ENCODE measurements at places on chromosomes 2 and 18. TPM values are rescaled to one million over a fixed set of nuclear protein-coding genes. Genes with fewer than 3 reads are reported as not detected.
A peak's percentile ranks its signal among the peaks of the same experiment; 100 is the strongest.

Gene PRKAG3
- 22.0 TPM for total RNA-seq

Gene SH2D6
- total RNA-seq, result 0.48 TPM

Gene DSG1
- not detected for total RNA-seq

Gene CENPA
- total RNA-seq, result not detected

GRCh38 chr18:34493099-34493544 lies 217.0 kb upstream of the DTNA start:
- peak overlapping the region; percentile 85 for H3K4me3 ChIP-seq
- peak overlapping the region; percentile 92 for H3K27ac ChIP-seq
- DNase-seq, result peak; percentile 90
- H3K27me3 ChIP-seq, result no peaks in the 10 kb centered on the region
- H3K36me3 ChIP-seq, result no peaks in the 10 kb centered on the region

- no peaks in the 10 kb centered on the region for H3K27me3 ChIP-seq
- DNase-seq, result no peak
- no peak overlapping the region for H3K27ac ChIP-seq
- no peaks in the 10 kb centered on the region for H3K36me3 ChIP-seq
- no peaks in the 10 kb centered on the region for H3K4me1 ChIP-seq
- no peak overlapping the region for H3K4me3 ChIP-seq
Observed at GRCh38 chr2:111005307-111005706, 115.4 kb upstream of the BCL2L11 start.

GRCh38 chr18:78630981-78631510 lies 348.6 kb upstream of the SALL3 start:
- no peaks in the 10 kb centered on the region for H3K4me1 ChIP-seq
- no peaks in the 10 kb centered on the region for H3K36me3 ChIP-seq
- DNase-seq, result no peak
- H3K4me3 ChIP-seq, result no peak overlapping the region

DNA sequence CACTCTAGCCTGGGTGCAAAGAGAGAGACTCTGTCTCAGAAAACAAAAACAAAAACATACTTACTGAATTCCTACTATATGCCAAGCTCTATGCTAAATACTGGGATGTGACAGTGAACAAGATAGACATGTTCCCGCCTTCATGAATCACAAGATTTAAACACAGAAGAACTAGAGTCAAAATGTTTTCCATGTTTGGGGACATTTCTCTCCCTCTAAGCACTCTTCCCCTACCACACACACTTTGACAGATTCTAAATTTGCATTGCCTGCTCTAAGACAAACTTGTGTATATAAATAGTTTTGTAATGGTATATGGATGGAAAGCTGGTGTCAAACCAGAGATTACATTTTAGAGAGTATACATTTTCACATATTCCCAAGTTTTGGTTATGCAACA lies 11.1 kb downstream of the CYBRD1 start:
- no peak overlapping the region for H3K4me3 ChIP-seq
- H3K36me3 ChIP-seq, result no peaks in the 10 kb centered on the region
- DNase-seq, result no peak

GRCh38 chr2:160322320-160322719 lies 122.2 kb upstream of the ITGB6 start:
- no peaks in the 10 kb centered on the region for H3K36me3 ChIP-seq
- DNase-seq, result no peak
- H3K4me3 ChIP-seq, result no peak overlapping the region
- H3K27ac ChIP-seq, result no peak overlapping the region
- H3K27me3 ChIP-seq, result no peaks in the 10 kb centered on the region

DNA sequence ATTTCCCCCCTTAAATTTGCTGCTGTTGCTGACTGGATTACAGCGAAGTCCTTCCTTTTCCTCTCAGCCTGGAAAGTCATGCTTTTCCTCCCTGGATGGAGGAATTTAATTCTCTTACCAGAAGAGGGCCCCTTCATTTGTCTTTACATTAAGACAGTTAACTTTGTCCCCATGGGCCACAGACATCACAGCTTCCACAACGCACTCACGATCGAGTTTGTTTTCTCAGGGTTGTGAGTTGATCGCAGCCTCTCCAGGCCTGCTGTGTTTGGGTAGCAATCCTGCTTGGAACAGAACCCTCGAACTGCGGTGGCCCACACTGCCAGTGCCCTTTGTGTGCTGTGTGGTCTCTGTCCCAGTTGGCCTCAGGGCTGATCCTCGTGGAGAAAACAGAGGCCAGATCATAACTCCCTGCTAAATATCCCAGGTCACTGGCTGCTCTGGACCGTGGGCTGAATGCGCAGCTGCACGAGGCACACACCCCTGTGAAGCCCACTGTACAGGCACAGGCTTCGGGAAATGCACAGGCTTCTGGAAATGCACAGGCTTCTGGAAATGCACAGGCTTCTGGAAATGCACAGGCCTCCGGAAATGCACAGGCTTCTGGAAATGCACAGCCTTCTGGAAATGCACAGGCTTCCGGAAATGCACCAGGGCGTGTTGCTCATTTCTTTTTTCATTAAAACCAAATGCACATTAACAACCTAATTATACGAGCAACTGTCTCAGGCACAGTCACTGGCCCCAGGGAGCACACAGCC lies 2.2 kb upstream of the PDIA6 start:
- H3K27me3 ChIP-seq, result no peaks in the 10 kb centered on the region
- H3K4me3 ChIP-seq, result no peak overlapping the region
- H3K27ac ChIP-seq, result no peak overlapping the region
- no peaks in the 10 kb centered on the region for H3K36me3 ChIP-seq
- no peak for DNase-seq

DNA sequence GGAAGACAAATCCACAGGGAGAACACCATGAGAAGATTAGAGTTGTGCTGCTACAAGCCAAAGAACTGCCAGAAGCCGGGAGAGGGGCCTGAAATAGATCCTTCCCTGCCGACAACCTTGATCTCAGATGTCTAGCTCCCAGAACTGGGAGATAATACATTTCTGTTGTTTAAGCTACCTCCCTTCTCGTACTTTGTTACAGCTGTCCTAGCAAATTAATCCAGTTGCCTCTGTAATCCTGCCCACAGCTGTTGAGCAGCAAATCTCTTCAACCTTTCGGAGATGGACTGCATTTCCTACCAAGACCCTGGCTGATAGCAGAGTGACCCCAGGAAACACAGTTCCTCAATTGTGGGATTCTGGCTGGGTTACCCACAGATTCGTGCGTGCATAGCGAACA lies 2.6 kb upstream of the TBC1D8 start:
- H3K36me3 ChIP-seq, result no peaks in the 10 kb centered on the region
- no peaks in the 10 kb centered on the region for H3K27me3 ChIP-seq
- H3K4me1 ChIP-seq, result peaks cover 35% of the 10 kb centered on the region
- no peak overlapping the region for H3K4me3 ChIP-seq
- DNase-seq, result no peak
- peak overlapping the region; percentile 4 for H3K27ac ChIP-seq

DNA sequence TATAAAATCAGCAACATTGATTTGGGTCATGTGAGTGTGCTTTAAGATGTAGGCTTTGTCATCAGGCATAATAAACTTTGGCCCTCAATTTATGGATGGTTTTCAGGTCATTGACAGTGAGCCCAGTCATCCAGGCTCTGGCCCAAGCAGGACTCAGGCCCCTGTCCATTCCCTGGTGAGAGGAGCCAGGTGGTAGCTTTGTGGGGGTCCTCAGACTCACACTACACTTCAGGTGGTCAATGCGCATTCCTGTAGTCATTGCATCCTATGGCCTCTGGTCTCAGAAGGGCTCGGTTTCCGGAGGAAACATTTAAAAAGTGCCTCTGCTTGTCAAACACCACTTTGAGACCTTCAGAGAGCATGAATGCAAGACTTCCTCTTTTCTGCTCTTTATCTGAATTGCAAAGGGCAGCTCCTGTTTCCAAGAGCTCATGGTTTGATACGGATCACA lies 20.2 kb downstream of the LGALSL start:
- H3K27ac ChIP-seq, result no peak overlapping the region
- H3K36me3 ChIP-seq, result no peaks in the 10 kb centered on the region
- no peaks in the 10 kb centered on the region for H3K27me3 ChIP-seq
- no peaks in the 10 kb centered on the region for H3K4me1 ChIP-seq

DNA sequence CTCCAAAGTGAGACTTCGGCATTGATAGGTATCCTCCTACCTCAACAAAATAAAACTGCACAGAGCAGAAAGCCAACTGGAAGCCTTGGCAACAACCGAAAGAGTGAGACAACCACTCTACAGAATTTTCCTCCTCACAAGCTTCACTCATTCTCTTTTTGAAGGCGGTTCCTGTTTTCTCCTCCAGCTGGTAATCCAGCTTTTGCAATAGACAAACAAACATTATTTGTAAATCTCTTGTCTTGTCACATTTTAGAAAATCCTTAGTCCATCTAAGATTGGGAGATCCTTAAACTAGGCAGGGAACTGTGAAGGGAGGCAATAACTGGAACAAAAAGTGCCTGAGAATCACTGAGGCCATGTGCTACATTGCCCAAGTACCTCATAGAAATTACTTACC lies 332.4 kb downstream of the BCL11A start:
- H3K36me3 ChIP-seq, result no peaks in the 10 kb centered on the region
- no peaks in the 10 kb centered on the region for H3K4me1 ChIP-seq
- H3K27me3 ChIP-seq, result no peaks in the 10 kb centered on the region
- no peak overlapping the region for H3K27ac ChIP-seq

- no peak for DNase-seq
- H3K27ac ChIP-seq, result no peak overlapping the region
- no peaks in the 10 kb centered on the region for H3K27me3 ChIP-seq
- no peaks in the 10 kb centered on the region for H3K36me3 ChIP-seq
- no peak overlapping the region for H3K4me3 ChIP-seq
Observed at GRCh38 chr2:85399183-85399455, 11.0 kb downstream of the CAPG start.

GRCh38 chr2:196482119-196483065 lies 157.1 kb upstream of the CCDC150 start:
- H3K4me1 ChIP-seq, result no peaks in the 10 kb centered on the region
- no peak overlapping the region for H3K4me3 ChIP-seq
- H3K27ac ChIP-seq, result no peak overlapping the region

- no peaks in the 10 kb centered on the region for H3K27me3 ChIP-seq
- no peak overlapping the region for H3K27ac ChIP-seq
Observed at GRCh38 chr18:11412811-11413210, 196.6 kb upstream of the SLC35G4 start.

DNA sequence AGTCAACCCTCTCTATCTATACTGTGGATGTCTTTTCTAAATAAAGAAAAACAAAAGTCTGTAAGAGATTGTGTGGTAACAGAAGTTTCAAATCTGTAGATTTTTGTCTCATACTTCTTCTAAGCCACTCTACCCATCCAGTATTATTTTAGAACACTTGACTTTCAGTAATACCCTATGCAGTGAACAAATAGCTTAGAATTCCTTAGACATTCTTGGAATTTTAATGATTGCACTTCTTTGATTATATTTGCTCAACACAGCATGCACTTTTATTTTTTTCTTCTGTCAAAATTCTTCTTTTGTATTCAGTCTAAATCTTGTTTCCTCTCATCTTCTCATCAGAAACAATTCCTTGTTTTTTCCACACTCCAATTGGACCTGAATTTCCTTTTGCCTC lies 1080.2 kb downstream of the SUCLG1 start:
- H3K4me1 ChIP-seq, result no peaks in the 10 kb centered on the region
- no peak for DNase-seq
- H3K27me3 ChIP-seq, result no peaks in the 10 kb centered on the region
- H3K27ac ChIP-seq, result no peak overlapping the region

GRCh38 chr18:67200665-67201064 lies 315.9 kb downstream of the DSEL start:
- no peak for DNase-seq
- H3K36me3 ChIP-seq, result no peaks in the 10 kb centered on the region
- H3K4me1 ChIP-seq, result no peaks in the 10 kb centered on the region
- no peak overlapping the region for H3K27ac ChIP-seq
- no peak overlapping the region for H3K4me3 ChIP-seq

DNA sequence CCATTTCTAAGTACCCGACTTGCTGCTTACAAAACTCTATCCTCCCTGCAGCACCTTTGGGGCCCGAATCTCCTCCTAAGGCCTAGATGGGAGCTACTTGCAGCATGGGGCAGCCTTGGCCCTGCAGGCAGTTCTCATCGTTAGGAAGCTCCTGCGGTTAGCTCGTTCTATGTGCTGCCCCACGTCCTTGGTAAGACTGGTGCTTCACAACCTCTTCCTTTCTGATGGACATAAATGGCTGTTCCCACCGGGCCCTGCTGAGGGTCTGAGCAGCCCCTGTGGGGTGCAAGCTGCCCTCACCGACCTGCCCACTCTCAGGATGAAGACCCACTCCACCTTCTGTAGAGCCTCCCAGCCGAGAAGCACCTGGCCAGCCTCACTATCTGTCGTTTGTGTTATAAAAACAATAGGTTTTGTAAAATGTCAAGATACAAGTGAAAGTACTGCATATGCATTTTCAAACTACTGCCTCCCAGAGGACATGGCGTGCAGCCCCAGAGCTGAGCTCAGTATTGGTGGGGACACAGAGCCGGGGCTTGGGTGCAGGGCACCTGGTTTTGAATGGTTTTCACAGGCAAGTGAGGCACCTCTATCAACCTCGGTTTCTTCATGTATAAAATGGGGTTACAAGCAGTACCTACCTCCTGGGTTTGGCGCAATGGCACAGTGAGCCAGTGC lies 19.4 kb downstream of the OTOF start:
- no peak overlapping the region for H3K27ac ChIP-seq
- no peak for DNase-seq
- no peak overlapping the region for H3K4me3 ChIP-seq
- peaks cover 12% of the 10 kb centered on the region for H3K4me1 ChIP-seq
- H3K27me3 ChIP-seq, result no peaks in the 10 kb centered on the region

DNA sequence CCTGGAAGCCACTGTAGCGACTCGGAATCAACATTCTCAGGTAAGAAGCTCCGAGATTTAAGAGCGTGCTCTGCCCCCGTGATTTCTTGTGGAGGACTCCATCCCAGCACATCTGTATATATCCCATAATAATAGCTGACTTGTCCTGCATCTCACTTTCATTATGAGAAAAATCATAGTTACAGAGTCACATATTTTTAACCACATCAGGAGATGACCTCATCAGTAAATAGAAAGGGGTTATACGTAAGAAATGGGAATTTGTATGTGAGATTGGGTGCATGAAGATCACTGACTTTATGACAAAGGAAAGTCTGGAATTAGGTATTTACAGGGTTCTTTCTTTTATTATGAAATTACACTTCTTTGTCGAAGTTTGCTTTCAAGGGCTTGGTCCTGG lies 16.4 kb upstream of the TMEM18 start:
- H3K27me3 ChIP-seq, result peaks cover 2% of the 10 kb centered on the region
- H3K27ac ChIP-seq, result no peak overlapping the region
- H3K4me3 ChIP-seq, result no peak overlapping the region
- peaks cover 5% of the 10 kb centered on the region for H3K4me1 ChIP-seq

Measured in psoas muscle (tissue), 8 donors.